Cerebellum (tissue), 4 donors: ENCODE measurements at places on chromosomes 3 and 15. TPM values are rescaled to one million over a fixed set of nuclear protein-coding genes. Genes with fewer than 3 reads are reported as not detected.

The PLSCR2 gene
- not detected for total RNA-seq

GRCh38 chr3:102936511-102937045 lies 501.8 kb downstream of the ZPLD1 start:
- no peak for DNase-seq

DNA sequence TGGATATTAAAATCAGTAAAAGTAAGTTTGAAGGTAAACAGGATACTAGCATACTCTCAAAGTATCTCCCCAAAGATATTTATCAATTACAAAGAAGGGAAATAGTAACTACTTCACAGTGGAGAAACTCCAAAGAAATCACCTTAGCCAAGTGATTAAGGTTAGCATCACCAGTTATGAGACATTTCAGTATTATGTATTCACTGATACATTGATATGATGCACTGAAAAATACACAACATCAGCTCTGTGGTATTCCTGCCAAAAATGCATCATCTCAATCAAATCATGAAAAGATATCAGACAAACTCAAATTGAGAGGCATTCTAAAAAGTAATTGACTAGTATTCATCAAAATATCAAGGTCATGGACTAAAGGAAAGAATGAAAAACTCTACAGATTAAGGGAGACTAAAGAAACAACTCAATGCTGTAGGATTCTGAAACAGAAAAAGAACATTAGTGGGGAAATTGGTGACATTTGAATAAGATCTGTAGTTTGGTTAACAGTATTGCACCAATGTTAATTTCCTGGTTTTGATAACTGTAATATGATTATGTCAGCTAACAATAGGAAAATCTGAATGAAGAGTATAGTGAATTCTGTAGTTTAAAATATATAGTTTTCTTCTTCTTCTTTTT lies 215.4 kb downstream of the UACA start:
- DNase-seq: no peak

GRCh38 chr3:47661121-47661752 lies 82.6 kb upstream of the CSPG5 start:
- no peak for DNase-seq

DNA sequence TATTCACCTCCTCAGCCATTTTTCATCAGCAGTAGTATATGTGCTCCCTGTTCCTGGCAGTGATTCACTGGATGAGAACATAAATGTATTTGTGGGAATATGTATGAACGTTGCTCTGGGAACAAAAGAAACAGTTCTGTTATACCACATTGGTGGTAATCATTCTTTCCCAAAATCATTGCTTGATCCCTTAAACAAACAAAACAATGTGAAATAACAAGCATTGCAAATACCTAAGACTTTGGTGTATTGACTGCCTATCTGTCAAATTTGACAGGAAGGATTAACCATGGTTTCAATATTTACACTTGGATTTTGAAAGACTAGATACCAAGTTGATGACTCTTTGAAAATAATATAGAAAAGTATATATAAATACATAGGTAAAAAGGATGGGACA lies 284.1 kb downstream of the FHIT start:
- no peak for DNase-seq

- DNase-seq: no peak
Observed at GRCh38 chr3:71451812-71452211, 131.7 kb downstream of the FOXP1 start.

DNA sequence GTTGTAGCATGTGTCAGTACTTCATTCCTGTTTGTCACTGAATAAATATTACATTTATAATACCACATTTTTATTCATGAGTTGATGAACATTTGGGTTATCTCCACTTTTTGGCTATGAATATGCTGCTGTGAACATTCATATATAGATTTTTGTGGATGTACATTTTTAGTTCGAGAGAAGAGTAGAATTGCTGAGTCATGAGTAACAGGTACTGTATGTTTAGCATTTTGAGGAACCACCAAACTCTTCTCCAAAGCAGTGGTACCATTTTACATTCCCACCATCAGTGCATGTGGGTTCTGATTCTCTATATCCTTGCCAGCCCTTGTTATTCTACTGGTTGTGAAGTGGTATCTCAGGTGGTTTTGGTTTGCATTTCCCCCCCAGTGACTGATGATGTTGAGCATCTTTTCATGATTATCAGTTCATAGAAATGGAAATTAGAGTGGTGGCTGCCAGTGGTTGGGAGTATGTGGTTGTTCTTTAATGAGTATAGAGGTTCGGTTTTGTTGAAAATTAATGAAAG lies 59.6 kb downstream of the CCDC66 start:
- no peak for DNase-seq

DNA sequence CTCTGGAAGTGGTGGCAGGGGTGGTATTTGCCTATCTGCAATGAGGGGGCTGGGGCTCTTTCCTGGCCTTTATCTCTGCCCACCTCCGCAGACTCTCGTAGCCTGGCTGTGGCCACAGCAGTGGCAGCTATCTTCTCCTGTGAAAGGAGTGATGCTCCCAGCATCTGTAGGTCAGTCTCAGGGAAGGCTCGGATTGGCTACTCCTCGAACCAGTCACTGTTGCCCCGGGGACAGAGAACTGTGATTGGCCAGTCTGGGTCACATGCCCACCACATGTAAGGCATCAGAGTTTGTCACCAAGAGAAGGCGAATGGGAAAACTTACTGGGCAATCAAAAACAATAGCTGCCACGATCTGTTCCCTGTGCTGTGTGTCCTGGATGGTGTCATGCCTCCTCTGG lies 30.1 kb upstream of the FGD5 start:
- DNase-seq: no peak

The APH1B gene
- total RNA-seq: 22.2 TPM

The CP gene
- total RNA-seq: 3.1 TPM

The FETUB gene
- total RNA-seq: not detected

The ARL14 gene
- total RNA-seq: not detected

DNA sequence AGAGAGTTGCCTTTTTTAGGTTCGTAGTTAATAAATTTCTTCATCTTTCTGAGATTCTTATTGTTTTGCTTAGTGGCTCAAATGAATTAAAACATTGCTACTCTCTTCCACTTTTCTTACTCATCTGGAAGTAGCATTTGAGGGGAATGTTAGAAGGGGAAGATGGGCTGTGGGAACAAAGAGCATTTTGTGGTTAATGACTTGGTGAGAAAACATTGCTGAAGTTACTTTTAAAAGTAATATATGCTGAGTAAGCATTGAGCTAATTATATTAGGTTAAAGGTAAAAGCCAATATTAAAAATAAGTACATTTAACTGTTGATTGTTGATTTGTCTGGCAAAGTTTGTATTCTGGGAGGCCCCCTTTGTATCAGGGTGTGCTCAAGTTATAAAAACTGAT lies 5.7 kb downstream of the MORF4L1 start:
- DNase-seq: no peak

DNA sequence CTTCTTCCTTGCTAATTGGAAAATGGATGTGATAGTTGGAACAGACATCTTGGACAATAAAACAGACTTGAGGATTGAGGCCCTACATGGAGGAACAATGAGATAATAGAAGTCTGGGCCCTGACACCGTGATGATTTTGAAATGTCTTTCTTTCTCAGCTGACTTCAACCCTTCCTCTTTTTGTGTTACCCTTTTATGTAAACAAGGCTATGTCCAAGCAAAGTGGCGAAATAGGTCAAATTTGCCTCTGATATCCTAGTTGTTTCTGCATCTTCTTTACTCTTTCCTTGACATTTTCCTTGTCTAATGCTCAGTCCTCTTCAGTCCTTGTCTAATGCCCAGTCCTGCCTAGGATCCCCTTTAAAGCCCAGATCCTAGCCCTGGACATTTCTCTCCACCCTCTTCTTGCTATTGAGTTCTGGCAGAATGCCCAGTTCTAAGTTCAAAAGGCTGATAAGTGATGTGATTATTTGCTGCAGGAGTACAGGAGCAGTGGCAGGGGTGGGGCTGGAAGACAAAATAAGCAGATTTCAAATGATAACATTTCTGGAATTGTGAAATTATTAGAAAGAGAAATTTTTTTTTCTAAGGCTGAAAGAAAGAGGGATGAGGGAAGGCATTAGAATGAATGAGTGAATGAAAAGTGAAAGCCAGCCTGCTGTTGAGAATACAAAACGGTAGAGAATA lies 6.5 kb upstream of the VPS8 start:
- no peak for DNase-seq

The CFAP100 gene
- total RNA-seq: 1.8 TPM

- DNase-seq: peak; percentile 67
Observed at GRCh38 chr3:197542741-197543454, 12.9 kb downstream of the BDH1 start.

GRCh38 chr15:26551473-26551872 lies 221.4 kb downstream of the GABRB3 start:
- DNase-seq: no peak

DNA sequence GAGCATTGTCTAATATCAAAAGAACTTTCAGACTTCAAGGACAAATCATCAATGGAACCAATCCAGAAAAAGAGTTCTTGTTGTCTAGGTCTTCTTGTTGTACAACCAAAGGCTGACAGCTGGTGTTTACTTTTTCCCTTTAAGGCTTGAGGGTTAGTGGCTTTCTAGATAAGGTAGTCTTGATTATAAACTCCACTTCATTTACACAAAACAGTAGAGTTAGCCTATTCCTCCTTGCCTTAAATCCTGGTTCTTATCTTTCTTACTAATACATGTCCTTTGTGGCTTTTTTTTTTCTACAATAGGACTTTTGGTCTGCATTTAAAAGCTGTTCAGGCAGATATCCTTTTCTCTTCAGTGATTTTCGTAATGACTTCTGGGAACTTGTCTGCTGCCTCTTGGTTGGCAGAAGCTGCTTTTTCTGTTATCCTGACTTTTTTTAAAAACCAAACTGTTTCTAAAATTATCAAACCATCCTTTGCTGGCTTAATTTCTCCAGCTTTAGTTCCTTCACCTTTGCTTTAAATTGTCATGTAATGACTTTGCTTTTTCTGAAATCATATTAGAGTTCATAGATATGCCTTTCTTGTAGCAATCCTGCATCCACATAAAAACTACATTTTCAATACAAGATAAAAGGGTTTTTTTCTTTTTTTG lies 44.8 kb downstream of the STRIT1 start:
- no peak for DNase-seq

The CD86 gene
- 1.00 TPM for total RNA-seq

GRCh38 chr3:170363471-170363994 lies 6.0 kb downstream of the SKIL start:
- DNase-seq: no peak

The ITGA11 gene
- 4.2 TPM for total RNA-seq

- DNase-seq: no peak
Observed at GRCh38 chr15:40250771-40251483, 12.1 kb downstream of the PAK6 start.
